ENCODE measurements at places on chromosomes 6 and 20. TPM values are rescaled to one million over a fixed set of nuclear protein-coding genes. Genes with fewer than 3 reads are reported as not detected.

Gene FAM209A
- not detected for total RNA-seq

DNA sequence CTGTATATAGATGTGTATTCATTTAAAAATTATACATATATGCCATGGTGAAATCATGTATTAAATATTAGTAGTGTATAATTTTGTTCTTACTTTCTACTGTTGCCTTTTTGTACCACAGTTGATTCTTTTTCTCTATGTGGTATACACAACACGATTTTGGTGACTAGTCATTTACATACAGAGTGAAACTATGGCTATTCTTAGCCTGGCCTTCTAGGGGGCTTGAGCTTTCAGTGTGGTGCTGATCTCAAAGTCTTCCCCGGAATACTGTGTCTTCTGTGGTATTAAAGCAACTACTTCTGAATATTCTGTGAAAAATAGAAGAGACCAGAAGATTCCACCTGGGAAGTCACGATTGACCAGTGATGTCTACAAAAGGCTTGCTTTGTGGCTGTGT lies 301.9 kb downstream of the UTRN start:
- H3K27ac ChIP-seq, result no peak overlapping the region
- no peaks in the 10 kb centered on the region for H3K36me3 ChIP-seq

DNA sequence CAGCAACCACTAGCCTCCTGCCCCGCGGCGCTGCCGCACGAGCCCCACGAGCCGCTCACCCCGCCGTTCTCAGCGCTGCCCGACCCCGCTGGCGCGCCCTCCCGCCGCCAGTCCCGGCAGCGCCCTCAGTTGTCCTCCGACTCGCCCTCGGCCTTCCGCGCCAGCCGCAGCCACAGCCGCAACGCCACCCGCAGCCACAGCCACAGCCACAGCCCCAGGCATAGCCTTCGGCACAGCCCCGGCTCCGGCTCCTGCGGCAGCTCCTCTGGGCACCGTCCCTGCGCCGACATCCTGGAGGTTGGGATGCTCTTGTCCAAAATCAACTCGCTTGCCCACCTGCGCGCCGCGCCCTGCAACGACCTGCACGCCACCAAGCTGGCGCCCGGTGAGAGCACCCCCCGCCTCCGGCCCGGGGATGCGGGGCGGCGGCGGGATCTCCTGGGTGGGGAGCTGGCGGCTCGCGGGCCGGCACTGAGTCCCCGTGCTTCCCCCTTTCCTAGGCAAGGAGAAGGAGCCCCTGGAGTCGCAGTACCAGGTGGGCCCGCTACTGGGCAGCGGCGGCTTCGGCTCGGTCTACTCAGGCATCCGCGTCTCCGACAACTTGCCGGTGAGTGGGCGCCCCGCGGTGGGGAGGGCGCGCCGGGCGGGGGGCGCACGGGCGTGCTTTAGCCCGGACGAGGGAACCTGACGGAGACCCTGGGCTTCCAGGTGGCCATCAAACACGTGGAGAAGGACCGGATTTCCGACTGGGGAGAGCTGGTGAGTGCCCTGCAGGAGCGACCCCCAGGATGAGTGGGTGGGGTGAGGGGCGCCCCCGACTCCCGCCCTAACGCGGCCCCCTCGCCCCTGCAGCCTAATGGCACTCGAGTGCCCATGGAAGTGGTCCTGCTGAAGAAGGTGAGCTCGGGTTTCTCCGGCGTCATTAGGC lies 585 bp downstream of the PIM1 start:
- H3K27ac ChIP-seq, result peak overlapping the region; percentile 89
- no peak for DNase-seq
- H3K36me3 ChIP-seq, result peaks cover 33% of the 10 kb centered on the region
- H3K27me3 ChIP-seq, result no peaks in the 10 kb centered on the region
- peaks cover 21% of the 10 kb centered on the region for H3K4me1 ChIP-seq

- DNase-seq, result no peak
- H3K4me1 ChIP-seq, result peaks cover 6% of the 10 kb centered on the region
- no peaks in the 10 kb centered on the region for H3K27me3 ChIP-seq
Measured at GRCh38 chr6:21953831-21954801, 342.7 kb downstream of the PRL start.

GRCh38 chr6:109478841-109479624 lies 4.0 kb downstream of the ZBTB24 start:
- peak overlapping the region; percentile 1 for H3K4me3 ChIP-seq
- no peak overlapping the region for H3K27ac ChIP-seq
- no peaks in the 10 kb centered on the region for H3K27me3 ChIP-seq
- peaks cover 37% of the 10 kb centered on the region for H3K4me1 ChIP-seq

DNA sequence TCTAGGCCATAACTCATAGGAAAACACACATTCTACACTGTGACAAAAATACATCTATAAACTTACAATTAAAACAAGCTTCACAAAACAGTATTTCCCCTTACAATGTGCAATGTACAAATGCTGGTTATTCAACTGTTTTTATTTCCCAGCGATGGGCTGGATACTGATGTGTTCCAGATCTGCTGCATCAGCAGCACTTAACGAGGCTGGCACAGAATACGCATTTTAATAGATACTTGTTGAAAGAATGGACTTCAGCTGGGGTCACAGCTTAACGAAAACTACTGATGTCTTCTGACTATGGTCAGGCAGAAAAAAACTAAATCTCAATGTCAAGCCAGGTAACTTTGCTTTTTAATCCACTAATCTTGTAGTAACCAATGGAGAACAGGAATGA lies 70.9 kb downstream of the B4GALT5 start:
- H3K27ac ChIP-seq, result no peak overlapping the region
- no peaks in the 10 kb centered on the region for H3K4me1 ChIP-seq
- peaks cover 94% of the 10 kb centered on the region for H3K36me3 ChIP-seq
- no peaks in the 10 kb centered on the region for H3K27me3 ChIP-seq
- no peak overlapping the region for H3K4me3 ChIP-seq
- no peak for DNase-seq

DNA sequence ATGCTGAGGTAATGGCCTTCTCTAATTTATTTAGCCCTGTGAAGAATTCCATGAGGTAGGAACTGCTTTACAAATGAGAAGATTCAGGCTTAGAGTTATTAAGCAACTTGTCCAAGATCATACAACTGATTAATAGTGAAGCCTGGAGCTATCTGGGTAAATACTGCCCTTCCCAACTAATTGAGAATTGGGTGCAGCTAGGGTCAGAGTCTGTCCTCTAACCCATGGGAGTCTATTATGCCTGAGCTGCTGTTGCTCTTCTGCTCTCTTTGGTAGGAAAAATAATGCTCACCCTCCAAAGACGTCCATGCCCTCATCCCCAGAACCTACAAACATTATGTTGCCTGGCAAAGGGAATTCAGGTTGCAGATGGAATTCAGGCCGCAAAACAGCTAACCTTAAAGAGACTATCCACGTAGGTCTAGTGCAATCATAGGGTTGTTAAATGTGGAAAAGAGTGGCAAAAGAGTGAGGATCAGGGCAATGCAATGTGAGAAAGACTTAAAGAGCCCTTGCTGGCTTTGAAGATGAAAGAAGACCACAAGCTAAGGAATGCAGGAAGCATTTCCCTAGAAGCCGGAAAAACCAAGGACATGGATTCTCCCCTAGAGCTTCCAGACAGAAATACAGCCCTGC lies 90.1 kb downstream of the SPTLC3 start:
- no peaks in the 10 kb centered on the region for H3K36me3 ChIP-seq
- no peak overlapping the region for H3K27ac ChIP-seq
- DNase-seq, result no peak

GRCh38 chr6:159169193-159169555 lies at the start of gene FNDC1:
TSS of gene FNDC1 (plus strand) at chr6:159169400. CDS start at chr6:159169597, 197 bp downstream.
- H3K36me3 ChIP-seq, result no peaks in the 10 kb centered on the region
- peaks cover 12% of the 10 kb centered on the region for H3K4me1 ChIP-seq
- no peaks in the 10 kb centered on the region for H3K27me3 ChIP-seq
- peak within 1 kb of the TSS; percentile 23 for H3K27ac ChIP-seq
- peak within 1 kb of the TSS; percentile 51 for H3K4me3 ChIP-seq
- DNase-seq, result no peak

Data from ascending aorta (tissue), 2 donors.